Stimulated activated CD8-positive, alpha-beta memory T cell treated with anti-CD3 and anti-CD28 coated beads, Interleukin-7, amount 100 ng/mL, for 1 hour (primary cell): ENCODE measurements at places on chromosomes 6 and 20.

- DNase-seq, result no peak
Measured at GRCh38 chr6:152094992-152095592, 287.6 kb downstream of the ESR1 start.

- no peak for DNase-seq
Measured at GRCh38 chr6:156396791-156397418, 380.3 kb upstream of the ARID1B start.

GRCh38 chr6:155943635-155944034, 488.0 kb upstream of the NOX3 start:
- no peak for DNase-seq

GRCh38 chr6:3610206-3610605, 141.3 kb downstream of the PXDC1 start:
- no peak for DNase-seq

DNA sequence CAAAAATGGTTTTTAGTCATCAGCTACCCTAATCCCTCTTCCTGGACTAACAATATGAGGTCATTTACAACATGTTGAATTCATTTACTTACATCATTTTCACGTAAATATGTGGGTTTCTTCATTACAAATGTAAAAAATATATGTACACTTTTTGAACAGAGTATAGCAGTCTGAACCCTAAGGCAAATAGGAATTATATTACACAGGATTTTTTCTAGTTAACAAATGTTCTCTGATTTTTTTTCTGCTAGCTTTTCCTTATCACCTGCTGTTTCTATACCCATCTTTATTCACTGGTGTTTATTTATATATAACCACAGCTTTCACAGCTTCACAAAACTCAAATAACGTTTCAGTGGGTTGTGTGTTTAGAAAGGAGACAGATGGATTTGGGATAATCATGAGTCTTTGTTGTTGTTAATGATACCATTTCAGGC, 21.0 kb upstream of the CD2AP start:
- no peak for DNase-seq

- no peak for DNase-seq
Measured at GRCh38 chr6:28977341-28978132, 27.6 kb downstream of the ZNF311 start.

DNA sequence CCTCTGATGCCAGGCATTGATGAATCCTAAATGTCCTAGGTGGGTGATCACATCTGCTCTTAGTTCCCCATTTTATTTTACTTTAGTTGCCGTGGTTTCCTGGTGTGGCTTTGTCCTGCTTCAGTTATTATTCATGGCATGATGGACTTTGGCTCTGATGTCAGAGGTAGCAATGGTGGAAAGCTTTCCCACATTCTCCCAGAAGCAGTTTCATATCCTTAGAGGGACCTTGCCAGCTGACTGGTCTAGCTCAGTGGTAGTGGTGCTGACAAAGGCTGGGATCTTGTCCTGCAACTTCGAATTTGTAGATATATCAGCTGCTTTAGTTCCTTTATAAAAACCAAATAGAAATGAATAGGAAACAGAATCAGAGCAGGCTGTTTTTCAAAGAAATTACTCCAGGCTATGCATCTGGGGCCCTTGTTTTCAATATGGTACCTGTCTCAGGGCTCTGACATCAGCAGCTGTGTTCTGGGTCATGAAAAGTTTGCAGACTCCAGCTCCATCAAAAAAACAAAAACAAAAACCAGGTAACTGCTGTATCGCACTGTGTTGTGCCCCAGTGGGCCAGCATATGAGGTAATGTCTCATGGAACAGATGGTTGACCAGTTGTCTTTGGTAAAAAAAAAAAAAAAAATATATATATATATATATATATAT, 133.7 kb downstream of the PLCB4 start:
- DNase-seq, result no peak

GRCh38 chr6:78525976-78526375, 341.4 kb upstream of the IRAK1BP1 start:
- no peak for DNase-seq

- no peak for DNase-seq
Measured at GRCh38 chr6:42522036-42522435, 41.8 kb upstream of the UBR2 start.

- DNase-seq, result no peak
Measured at GRCh38 chr6:38775870-38776269, 60.8 kb downstream of the DNAH8 start.

DNA sequence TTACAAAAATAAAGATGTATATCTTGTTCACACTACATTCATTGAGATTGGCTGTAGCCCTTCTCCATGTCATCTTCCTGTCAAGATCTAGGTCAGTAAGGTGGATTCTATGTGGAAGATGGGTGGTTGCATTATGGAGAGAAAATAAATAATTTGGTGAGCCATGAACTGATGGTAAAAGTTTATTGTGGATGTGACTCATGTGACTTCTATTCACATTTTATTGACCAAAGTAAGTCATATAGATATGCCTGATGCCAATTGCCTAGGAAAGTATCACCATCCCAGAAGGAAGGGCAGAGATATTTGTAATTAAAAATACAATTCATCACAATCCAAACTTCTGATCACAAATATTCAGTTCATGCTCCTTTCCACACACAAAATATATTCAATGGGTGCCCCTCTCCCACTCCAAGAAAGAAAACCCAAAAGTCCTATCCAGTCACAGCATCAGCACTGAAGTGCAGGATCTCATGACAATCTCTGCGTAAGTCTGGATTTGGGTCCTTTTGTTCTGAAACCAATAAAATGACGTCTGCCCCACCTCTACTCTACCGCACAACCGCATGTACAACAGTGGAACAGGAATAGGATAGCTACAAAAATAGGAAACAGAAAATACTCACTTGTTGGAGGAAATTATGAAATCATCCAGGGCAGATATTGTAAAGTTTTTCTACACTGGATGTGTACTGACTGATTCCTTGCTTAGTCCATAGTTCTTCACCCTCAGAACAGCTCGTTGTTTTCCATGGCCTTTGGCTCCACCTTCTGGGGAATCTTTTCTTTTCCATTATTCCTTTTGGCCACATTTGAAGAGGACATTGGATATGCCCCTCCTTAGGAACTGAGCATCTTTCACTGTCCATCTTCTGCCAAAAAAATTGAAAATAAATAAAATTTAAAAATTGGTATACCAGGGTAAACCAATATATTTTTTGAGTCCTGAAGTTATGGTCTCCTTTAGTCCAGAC, 16.1 kb upstream of the SLC17A3 start:
- no peak for DNase-seq

DNA sequence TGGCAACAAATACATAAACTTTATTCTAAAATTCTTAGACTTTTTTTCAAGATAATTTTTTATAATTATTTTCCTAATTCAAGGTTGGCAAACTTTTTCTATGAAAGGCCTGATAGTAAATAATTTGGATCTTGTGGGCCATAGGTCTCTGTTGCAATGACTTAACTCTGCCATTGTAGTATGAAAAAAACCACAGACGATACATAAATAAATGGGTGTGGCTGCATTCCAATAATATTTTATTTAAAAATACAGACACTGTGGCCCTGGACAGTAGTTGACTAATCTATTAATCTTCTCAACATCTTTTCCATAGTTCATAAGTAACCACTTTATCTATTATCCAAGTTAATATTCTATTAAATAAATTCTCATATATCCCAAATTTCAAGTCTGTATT, 281.1 kb downstream of the SYNE1 start:
- no peak for DNase-seq

GRCh38 chr20:51140671-51141070, 117.8 kb upstream of the KCNG1 start:
- DNase-seq, result no peak

- no peak for DNase-seq
Measured at GRCh38 chr20:38302786-38303185, 1.2 kb upstream of the BPI start.

DNA sequence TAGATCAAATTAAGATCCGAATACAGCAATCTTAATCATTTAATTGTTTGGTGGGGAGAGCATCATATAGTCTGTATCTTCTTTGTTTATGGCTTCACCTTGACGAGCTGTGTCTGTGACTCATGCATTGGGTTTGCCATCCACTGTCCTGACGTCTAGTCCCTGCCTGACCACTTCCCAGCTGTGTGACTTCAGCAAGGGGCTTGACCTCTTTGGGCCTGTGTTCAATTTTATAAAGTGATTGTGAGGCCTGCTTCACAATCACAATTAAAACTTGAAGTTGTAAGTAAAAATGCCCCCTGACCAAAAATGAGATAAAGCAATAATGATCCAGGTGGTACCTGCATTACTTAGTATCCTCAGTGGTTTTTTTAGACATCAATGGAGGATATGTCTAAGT, 209.2 kb downstream of the ZNF217 start:
- no peak for DNase-seq

GRCh38 chr6:56499095-56499494, 143.6 kb downstream of the DST start:
- no peak for DNase-seq

GRCh38 chr6:124557873-124558272, 404.4 kb upstream of the RNF217 start:
- no peak for DNase-seq

GRCh38 chr6:41629128-41629527, 9.1 kb upstream of the MDFI start:
- DNase-seq, result no peak

- no peak for DNase-seq
Measured at GRCh38 chr6:122214605-122215318, 184.7 kb upstream of the HSF2 start.

DNA sequence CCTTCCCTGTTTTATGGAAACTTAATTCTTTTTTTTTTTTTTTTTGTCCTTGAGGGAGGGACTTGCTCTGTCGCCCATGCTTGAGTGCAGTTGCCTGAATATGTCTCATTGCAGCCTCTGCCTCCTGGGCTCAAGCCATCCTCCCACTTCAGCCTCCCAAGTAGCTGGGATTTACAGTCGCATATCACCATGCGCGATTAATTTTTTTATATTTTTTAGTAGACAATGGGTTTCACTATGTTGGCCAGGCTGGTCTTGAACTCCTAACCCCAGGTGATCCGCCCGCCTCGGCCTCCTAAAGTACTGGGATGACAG, 654 bp downstream of the TMEM14C start:
- DNase-seq, result no peak

- no peak for DNase-seq
Measured at GRCh38 chr6:11675601-11676000, 103.0 kb downstream of the ADTRP start.

GRCh38 chr6:160667639-160668481, 3.8 kb upstream of the LPA start:
- no peak for DNase-seq

GRCh38 chr6:9308284-9308683, 872.9 kb upstream of the SLC35B3 start:
- no peak for DNase-seq

DNA sequence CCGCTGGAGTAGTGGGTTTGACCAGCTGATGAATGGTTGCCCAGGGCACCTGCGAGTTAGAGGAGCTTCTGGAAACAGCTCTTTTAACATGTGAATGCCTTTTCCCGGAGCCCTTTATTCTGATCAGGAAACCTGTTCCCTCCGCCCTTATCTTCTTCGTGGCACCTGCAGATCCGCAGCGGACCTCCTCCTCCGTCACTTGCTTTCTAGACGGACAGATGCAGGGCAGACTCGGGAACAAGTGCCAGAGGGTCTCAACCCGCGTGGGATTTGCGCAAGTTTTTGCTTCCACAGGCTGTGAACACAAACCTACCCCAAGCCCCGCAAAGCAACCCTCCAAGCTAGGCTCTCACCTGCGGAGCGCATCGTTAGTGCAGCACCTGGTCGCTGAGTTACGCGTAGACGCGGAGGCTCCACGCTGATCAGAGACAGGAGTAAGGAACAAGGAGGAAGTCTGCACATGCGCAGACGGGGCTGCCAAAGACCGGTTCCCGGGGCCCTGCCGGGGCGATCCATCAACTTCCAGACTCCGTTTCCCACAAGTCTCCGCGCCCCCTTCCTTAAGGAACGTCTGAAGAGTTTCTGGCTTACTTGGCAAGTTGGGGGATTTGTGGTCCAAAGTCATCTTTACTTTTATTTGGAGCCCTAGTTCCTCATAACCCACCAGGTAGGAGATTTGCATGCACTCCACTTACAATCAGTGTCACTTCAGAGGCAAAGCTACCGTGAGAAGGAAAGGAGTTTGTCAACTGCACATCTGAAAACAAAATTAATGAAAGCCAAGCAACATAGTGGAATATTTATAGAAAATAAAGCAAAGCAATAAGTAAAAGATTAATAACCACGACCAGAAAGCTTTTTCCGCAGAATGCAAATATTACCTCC, 52.7 kb upstream of the ELMO2 start:
- no peak for DNase-seq

DNA sequence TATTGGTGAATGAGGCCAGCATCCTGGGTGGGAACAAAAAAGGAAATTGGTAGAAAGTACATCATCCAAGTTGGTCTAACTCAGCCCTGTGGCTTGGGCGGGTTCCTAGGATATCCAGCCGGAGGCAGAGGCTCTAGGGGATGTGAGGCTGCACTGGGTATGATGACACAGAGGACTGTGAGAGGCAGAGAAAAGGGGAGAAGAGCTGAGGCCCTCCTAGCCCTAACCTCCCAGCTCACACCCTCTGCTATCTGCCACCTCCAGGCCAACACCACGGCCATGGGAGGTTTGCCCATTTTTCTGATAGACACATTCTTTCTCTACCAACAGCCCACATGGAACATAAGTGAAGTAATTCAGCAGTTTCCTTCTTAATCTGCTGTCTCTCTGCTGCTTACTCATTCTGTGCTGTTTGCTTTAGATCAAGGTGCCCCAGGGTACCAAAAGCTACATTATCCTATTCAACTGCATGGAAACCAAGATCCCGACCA, 284.4 kb downstream of the ESR1 start:
- DNase-seq, result no peak
